ENCODE measurements at places on chromosomes 1 and 21.

DNA sequence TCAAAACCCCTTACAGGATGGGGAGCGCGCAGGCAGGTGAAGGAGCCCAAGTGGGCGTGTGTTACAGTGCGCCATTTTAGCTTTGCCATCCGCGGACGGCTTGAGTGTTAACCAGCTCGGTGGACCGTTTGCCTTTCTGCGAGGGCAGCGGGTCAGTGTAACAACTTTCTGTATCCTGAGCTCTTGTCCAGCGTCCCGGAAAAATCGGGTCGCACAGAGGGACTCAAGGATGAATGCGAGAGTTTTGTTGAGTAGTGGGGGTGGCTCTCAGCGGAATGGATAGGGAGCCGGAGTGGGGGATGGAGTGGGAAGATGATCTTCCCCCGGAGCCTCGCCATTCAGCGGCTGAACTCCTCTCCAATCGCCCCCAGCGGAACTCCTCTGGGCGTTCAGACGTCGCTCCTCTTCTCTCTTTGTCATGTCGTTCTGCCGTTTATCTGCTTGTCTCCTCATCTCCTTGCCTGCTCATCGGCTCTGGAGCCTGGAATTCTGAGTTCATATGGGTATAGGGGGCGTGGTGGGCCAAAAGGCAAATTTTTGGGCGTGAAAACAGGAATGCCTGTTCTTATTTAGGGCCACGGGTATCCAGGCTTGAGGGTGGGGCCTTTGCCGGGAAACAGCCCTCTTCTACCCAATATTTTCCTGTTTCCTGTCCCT, 295.4 kb downstream of the CTH start:
- no peak for DNase-seq

DNA sequence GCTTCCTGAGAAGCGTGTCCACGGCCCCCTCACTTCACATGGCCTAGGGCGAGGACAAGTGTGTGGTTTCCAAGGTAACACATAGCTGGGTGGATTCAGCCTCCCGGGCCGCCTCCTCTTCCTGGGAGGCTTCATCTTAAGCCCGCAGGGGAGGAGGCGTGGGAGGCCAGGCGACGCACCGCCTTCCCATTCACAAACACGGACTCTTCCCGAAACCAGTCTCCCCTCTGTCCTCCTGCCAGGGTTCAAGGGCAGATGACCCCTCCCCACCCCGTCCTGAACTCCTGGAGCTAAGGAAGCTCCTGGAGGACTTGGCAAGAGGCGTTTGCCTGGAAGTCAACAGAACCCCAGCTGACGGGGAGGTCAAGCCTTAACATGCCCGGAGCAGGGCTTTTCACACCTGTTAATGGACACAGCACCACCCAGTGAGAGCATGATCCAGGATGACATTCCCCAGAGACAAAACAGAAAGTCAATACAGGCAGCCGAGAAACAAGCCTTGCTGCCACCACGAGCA, 56.7 kb downstream of the KCNN3 start:
- DNase-seq = no peak

DNA sequence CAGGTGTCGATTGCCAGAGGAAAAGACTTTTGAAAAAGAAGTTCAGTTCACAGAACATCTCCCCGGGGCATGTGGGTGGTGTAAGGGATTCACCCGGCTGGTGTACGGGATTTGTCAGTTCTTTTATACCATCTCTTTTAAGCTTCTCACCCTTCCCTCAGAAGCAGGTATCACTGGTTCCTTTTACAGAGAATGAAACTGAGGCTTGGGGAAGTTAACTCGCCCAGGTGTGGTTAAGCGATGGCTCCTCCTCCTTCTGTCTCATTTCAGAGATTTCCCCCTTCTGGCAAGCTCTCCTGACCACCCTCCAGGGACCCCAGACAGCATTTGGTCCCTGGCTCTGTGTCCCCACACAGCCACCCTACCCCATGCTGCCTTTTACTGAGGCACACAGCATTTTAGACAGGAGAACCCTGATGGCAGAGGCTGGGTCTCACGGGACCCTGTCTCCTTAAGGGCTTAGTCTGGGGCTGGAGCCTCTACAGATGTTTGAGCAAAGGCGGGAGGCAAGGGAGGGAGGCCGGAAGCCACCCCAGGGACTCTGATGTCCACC, 2.8 kb upstream of the ECE1 start:
- no peak for DNase-seq

- DNase-seq = no peak
Measured at GRCh38 chr1:221987860-221988520, 246.1 kb upstream of the DUSP10 start.

DNA sequence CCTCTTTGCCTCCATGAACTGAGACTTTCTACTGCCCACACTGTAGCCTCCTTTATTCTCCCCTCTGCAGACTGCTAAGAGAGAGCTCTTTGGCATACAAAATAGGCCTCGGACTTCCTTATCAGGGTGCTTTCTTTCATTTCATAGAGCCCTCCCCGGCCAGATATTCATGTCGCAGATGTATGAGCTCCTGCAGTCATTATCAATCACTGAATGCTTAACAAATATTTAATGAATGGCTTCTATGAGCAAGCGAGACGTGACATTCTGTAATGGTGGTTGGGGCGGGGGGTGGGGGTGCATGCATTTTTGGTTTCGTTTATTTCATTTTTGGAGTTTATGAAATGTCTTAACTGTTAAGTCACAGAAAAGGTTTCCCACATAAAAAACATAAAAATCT, 344.8 kb upstream of the KAZN start:
- DNase-seq = no peak

- no peak for DNase-seq
Measured at GRCh38 chr1:50346621-50347020, 76.6 kb downstream of the DMRTA2 start.

DNA sequence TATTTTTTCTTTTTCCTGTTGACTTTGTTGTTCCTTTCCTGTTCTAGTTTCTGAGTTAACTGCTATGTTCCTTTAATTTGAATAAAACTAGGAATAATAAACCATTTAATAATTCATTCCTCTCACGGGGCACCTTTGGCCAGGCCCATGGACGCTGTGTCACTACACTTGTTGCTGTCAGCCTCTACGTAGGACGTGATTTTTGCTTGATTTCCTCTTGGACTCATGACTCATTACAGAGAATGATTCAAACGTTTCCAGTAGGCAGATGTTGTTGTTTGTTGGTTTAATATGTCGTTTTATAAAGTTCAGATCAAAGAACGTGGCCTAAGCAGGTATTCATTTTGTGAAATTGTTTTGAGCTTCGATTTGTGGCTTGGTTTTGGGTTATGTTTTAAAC, 9.1 kb upstream of the SLC19A1 start:
- no peak for DNase-seq

DNA sequence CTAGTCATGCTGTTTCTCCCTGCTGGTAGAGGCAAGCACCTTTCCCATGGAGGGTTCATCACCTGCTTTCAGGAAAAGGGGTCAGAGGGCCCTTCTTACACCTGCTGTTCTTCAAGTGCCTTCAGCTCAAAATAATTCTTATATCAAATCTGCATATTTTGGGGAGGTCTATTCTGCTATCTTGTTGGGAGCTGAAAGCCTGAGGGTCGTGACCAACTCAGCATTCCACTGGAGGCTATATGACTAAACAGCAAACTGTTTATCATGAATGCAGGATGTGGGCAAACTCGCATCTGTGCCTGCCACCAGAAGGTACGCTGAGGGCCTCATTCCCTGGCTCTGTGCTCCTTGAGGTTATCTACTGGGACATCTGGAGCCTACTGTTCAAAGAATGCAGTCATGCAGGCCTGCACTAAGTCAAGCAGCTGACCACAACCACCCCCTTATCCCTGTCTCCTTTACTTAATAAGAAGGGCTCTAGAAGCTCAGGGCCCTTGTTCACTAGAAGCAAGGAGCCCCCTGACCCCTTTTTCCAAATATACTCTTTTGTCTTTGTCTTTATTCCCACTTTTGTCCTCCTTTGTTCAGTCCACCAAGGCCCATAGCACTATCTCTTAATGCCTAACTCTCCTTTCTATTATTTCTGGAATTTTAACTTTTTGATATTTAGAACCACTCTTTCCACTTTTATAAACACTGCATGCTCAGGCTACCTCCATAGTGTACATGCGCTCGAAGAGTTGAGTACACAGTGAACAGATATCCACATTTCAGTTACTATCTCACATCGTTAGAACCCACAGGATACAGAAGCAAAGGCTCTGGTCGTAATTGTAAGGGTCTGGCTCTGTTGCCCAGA, 4.5 kb upstream of the TRIM17 start:
- DNase-seq = no peak

- DNase-seq = no peak
Measured at GRCh38 chr1:64470665-64471217, 812 bp downstream of the CACHD1 start.

GRCh38 chr1:149886396-149887195, 12.8 kb upstream of the BOLA1 start:
- no peak for DNase-seq

GRCh38 chr1:56817716-56818463, 1.3 kb downstream of the FYB2 start:
- no peak for DNase-seq

DNA sequence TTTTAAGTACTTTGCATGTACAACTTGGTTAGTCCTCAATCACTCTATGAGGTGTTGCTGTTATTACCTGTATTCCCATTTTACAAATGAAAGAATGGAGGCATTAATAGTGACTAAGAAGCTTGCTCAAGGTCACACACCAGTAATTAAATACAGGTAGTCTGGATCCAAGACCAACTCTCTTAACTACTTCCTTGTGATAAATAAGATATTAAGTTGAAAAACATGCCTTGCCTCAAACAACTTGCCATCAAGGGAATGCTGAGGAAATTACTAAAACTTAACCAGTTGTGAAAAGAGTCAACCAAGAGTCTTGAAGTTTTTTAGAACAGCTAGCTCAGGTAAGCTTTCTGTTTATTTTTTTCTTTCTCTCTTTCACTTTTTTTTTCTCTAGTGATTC, 21.0 kb upstream of the LAMC1 start:
- DNase-seq = no peak

GRCh38 chr21:39379986-39380891, 31.4 kb upstream of the HMGN1 start:
- peak; percentile 30 for DNase-seq

GRCh38 chr1:160951443-160952128, 3.0 kb downstream of the ITLN2 start:
- DNase-seq = no peak

DNA sequence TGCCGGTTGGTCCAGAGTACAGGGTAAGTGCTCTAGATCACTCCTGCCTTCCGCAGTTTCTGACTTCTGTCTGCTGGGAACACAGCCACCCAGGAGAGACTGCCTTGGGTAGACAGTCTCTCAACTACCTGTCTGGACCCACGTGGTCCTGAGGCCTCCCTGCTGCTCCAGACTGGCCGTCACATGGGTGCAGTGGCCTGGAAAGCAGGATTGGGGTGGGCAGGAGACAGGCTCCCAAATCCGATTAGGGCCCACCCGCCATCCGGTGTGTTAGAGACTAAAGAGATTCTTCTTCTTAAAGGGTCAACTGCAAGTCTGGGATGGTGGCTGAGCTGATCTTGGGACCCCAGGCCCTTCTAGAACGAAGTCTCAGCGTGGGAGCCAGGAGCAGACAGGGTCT, 105.5 kb downstream of the EBNA1BP2 start:
- no peak for DNase-seq

GRCh38 chr1:219174460-219175211, 958 bp downstream of the LYPLAL1 start:
- no peak for DNase-seq

GRCh38 chr1:187516874-187517273, 688.1 kb downstream of the PLA2G4A start:
- DNase-seq = no peak

DNA sequence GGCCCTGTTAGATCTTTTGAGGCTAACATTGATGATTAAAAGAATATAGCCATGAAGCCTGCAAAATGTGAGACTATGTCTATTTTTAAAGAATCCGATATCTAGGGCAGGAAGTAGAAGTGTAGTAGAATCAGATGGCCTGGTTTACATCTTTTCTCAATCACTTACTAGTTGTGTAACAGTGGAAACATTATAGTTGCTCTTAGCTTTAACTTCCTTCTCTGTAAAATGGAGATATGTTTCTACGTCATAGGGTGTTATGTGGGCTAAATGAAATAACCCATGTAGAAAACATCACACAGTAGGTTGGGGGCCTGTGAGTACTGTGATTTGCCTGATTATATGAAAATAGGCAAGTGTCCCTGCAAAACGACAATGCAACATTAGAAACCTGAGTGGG, 4.4 kb upstream of the IGFN1 start:
- DNase-seq = no peak

- no peak for DNase-seq
Measured at GRCh38 chr1:110384581-110385321, 6.1 kb downstream of the SLC16A4 start.

DNA sequence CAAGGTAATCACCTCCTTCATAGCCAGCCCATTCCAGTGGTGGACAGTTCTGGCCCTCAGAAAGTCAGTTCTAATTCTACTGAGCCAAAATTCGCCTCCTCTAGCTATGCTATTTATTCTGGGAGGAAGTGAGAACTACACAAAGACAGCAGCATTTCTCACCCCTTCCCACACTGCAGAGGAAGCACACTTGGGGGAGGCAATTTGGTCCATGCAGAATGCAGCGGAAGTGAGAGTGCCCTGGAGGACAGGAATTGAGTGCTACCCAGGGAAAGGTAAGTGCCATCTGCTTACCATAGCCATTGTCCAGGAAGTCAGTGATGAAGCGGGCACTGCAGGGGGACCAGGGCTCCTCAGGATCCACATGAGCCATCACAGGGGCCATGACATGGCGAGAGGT, 3.7 kb downstream of the ADAMTS4 start:
- no peak for DNase-seq

DNA sequence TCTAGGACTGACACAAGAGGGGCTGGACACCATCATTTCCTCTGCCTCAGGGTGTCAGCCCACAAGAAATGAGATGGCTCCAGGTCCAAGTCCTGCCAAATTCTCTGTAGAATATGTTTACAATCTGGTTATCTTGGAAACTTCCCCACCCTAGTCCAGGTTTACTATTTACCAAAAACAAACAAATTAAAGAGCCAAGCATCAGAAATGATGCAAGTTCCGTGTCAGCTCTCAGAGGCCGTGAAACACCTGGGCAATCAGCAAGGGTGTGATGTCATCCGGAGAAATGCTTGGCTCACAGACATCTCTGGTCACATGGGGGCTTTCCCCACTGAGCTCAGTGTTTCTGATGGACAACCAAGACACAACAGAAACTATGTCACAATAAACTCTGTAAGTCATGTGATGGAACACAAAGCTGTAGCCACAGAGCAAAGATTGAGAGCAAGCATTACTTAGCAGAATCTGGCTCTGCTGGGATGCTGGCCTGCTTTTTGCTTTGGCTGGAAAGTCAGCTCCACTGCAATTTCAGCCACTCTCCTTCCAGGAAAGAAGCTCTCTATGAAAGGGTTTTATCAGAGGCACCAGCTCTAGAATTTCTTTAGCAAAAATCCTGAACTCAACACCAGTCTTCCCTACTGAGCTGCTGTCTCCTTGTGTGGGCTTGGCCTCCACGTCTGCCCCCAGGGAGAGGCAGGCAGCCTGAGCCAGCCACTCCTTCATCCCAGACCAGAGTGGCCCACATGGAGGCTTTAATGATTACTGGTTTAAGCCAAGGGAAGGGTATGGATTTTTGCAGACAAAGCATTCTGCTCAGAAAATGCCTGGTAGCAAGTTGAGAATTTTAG, 55.9 kb downstream of the NENF start:
- no peak for DNase-seq

DNA sequence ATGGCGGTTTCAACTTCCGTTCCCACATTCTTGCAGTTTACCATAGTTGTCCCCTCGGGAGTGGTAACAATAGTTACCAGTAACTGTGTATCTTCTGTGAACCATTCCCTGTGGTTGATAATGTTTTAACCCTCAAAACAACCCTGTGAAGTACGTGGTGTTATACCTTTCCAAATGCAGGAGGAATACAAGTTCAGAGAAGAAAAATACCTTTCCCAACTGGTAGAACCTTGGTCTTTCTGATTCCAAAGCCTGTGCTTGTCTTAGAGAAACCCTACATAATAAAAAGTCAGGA, 789 bp downstream of the BTF3L4 start:
- DNase-seq = no peak

Data from cortex of kidney (tissue), 1 donor.